ENCODE measurements at places on chromosomes 5 and 9. TPM values are rescaled to one million over a fixed set of nuclear protein-coding genes. Genes with fewer than 3 reads are reported as not detected.
A peak's percentile ranks its signal among the peaks of the same experiment; 100 is the strongest.

- DNase-seq: no peak
Measured at GRCh38 chr5:79686799-79687198, 2.8 kb upstream of the CMYA5 start.

DNA sequence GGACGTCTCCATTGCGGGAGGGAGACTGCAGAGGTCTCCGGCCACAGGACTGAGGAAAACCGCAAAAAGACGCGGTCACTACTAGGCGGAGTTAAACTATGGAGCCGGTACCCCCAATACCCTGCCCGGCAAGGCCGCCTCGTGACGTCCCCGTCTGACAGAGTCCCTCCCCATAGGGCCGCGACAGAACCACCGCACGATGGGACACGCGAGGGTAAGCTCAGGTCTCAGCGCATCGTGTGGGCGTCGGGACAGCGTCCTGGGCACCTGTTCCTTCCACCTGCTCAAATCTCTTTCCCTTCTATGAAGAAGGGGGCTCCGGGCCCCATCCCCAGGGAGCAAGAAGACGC, 35.2 kb upstream of the GLDC start:
- peak; percentile 84 for DNase-seq

GRCh38 chr5:94157704-94158539, 416.5 kb upstream of the POU5F2 start:
- DNase-seq: no peak

DNA sequence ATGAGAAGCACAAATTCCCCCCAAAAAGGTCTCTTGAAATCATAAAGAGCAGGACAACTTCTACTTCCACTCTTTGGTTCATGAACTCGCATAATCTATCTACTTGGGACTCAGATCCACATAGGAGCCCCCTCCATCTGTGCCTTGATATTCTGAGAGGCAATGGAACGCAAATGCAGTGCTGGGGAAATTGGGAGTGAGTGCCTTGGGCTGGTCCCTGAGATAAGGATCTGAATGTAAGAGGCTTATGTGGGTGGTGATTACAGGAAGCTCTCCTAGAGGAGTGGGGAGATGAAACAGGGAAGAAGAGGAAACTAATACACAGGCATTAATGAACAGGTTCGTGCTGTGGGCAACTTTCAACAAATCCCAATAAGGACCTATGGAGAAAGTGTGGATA, 285.6 kb downstream of the RASEF start:
- DNase-seq: no peak

- no peak for DNase-seq
Measured at GRCh38 chr5:2705861-2706260, 45.6 kb downstream of the IRX2 start.

DNA sequence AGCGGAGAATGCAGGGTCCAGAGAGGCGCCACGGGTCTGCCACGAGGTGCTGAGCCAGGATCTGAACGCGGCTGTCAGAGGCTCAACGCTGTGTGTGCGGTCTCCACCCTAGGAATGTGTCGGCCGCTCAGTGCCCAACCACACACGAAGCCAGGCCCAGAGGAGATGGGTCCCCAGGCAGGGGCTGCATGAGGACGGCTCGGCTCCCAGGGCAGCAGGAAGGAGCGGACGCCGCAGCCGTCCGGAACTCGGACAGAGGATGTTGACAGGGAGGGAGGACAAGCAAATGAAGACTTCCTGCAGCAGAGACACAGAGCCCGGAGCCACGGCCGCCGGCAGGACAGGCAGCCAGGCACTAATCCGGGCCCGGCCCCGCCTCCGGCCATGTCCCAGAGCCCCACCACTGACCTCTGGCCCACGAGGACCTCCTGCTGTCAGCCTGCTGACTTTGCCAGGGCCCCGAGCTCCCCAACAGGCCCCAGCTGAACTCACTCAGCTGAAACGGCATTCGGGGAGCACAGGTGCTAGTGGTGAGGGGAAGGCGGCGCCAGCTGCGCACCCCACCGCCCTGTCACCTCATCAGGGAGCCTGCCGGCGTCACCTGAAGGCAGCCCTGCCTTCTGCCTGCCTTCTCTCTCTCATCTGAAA, 12.7 kb downstream of the VAV2 start:
- no peak for DNase-seq

GRCh38 chr5:89147031-89147430, 264.0 kb upstream of the MEF2C start:
- DNase-seq: no peak

GRCh38 chr9:92682269-92682668, 12.3 kb upstream of the IPPK start:
- DNase-seq: no peak

GRCh38 chr9:81053298-81054025, 635.9 kb downstream of the TLE1 start:
- no peak for DNase-seq

- DNase-seq: no peak
Measured at GRCh38 chr5:66010476-66010875, 84.1 kb downstream of the ERBIN start.

GRCh38 chr9:91208419-91208745, 153.3 kb downstream of the AUH start:
- DNase-seq: no peak

The TUSC1 gene
- 7.6 TPM for total RNA-seq

The OR2S2 gene
- total RNA-seq: not detected

The C9orf72 gene
- total RNA-seq: 5.3 TPM

The CDH6 gene
- not detected for total RNA-seq
